ENCODE measurements at places on chromosomes 12 and 14.

DNA sequence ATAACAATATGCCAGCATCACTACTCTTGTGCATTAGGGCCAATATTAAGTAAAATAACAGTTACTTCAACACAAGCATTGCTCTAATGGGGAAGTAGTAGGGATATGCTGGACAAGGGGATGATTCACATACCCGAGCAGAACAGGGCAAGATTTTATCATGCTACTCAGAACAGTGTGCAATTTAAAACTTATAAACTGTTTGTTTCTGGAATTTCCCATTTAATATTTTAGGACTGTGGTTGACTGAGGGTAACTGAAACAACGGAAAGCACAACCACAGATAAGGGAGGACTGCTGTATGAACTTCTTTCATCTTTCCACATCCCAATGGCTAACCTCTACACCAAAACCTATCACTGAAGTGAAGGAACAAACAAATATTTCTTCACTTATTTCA lies 36.8 kb downstream of the SARNP start:
- DNase-seq: no peak

DNA sequence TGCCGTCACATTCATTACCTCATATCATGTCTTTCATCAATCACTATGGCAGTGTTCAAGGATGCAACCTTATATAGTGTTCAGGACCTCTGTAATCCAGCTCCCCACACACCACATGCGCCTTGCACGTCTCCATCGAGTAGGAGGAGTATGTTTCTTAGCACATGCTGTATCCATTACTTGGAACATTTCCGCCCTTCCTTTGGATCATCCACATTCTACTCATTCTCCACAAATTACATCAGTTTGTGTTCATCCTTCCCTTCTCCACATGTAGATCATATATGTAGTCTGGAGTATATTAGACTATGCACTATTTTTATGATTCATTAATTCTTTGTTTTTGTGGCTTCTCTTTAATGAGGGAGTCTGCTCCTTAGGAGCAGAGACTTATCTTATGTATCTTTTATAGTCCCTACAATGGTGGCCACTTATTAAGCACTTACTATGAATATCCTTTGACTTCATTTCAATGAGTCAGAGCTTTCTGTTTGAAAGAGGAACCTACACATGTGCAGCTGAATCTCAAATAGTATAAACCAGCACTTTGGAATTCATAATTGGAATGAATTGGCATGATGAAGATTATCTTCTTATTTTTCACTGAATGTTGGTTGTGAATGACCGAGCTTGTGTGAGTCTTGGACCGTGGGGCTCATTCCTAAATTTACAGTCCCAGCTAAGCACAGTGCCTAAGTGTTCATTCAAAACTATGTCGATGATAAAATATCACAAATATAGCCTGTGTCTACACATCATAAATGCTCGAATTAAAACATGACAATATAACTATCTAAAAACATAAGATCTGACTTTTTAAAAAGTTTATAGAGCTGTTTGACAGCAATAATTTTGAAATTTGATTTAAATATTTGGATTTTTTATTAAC lies 30.2 kb upstream of the NPAS3 start:
- no peak for DNase-seq

- DNase-seq: no peak
Measured at GRCh38 chr14:97074856-97075255, 277.7 kb downstream of the VRK1 start.

- no peak for DNase-seq
Measured at GRCh38 chr12:65881348-65881961, 57.2 kb downstream of the HMGA2 start.

DNA sequence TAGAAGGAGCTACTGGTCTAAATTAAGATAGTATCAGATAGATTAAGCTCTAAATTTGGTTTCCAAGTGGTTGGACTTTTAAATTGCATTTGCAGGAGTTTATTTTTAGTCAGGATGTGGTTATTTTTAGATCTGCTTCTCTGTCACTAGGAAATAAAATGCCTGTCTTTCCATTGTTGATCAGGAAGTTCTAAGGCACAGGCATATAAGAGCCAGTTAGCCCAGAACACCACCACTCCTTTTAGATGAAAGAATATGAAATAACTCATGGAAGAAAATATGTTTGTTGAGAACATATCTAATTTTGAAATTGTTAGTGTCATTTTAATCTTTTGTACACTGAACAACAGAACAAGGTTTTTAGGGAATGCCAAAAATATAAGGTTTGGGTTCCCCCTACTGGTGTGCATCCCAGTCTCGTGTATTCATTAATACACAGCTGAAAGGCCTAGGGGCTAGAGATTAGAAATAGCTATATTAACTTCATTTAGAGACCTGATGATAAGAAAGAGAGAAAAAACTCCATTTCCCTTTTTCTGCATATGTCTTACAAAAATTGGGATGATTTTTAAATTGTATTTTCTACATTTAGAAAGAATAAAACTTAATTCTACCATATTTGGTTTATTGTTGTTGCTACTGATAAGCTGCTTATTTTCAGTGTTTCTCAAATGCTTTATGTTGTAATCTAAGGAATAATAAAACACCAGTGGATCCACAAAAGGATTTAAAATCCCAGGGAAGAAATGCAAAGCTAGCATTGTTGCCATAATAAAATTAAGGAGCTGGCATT lies 67.2 kb downstream of the RIC8B start:
- peak; percentile 43 for DNase-seq

DNA sequence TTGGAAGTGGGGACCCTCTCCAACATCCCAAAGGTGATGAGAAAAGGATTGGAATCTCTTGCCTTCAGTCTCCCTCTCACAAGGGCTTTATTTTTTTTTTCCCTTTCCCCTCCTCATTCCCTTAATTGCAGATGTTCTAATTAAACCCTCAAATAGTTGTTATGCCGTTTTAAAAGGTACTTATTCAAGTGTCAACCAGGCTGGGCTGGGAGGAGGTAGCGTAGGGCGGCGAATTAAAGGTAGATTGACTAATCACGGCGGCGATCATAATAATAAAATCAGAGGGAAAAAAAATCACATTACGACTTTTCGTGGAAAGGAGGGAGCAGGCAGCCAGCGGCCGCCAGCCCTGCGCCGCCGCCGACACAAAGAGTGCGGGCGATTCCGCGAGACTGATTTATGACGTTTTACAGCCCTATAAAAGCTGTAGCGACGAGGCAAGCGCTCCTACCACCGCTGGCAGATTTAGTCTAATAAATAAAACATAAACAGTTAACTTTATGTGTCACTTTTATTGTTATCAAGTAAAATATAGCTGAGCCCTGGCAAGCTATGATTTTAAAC lies 1.7 kb upstream of the HOXC4 start:
- DNase-seq: no peak

DNA sequence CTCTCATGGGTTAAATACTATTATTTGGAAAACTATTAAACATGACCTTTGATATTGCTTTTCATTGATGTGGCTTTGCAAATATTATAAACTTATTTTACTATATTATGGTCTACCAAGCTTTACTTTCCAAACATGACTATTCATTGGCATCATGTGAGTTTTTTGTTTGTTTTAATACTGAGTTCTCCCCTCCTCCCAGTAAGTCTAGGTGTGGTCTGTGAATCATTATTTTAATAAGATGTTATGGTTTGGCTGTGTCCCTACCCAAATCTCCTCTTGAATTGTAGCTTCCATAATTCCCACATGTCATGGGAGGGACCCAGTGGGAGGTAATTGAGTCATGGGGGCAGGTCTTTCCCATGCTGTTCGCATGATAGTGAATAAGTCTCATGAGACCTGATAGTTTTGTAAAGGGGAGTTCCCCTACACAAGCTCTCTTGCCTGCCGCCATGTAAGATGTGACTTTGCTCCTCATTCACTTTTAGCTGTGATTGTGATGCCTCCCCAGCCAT lies 80.0 kb downstream of the BORCS5 start:
- no peak for DNase-seq

GRCh38 chr12:57816001-57816854 lies 2.3 kb downstream of the AVIL start:
- DNase-seq: no peak

DNA sequence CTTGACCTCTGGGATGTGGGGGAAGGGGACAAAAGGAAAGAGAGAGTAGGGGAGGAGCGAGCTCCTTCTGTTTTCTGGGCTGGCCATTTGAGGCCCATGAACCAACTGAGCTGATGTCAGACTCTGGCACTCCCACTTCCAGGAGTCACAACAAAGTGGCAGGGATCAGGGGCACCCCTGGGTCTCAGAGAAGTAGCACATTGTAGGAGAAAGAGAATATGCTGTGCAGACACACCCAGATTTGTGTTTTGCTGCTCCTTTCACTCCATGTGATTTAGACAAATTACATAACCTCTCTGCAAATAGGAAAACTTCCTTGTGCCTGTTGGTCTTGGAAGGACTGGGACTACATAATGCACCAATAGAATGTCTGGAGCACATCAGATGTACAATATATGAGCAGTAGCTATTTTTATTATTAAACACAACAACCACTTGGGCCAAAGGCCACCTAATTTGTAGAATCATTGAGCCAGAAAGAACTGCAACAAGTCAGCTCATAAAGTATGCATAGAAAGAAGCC lies 265.5 kb downstream of the ZFP36L1 start:
- no peak for DNase-seq

DNA sequence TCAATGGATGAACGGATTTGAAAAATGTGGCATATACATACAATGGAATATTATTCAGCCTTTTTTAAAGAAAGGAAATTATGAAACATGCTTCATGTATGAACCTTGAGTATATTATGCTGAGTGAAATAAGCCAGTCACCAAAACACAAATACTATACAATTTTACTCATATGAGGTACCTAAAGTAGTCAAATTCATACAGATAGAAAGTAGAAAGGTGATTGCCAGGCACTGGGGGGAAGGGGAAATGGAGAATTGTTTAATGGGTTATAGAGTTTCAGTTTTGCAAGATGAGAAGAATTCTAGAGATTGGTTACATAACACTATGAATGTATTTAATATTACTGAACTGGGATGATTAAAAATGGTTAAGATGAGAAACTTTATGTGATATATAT lies 171.4 kb downstream of the TMTC3 start:
- no peak for DNase-seq

DNA sequence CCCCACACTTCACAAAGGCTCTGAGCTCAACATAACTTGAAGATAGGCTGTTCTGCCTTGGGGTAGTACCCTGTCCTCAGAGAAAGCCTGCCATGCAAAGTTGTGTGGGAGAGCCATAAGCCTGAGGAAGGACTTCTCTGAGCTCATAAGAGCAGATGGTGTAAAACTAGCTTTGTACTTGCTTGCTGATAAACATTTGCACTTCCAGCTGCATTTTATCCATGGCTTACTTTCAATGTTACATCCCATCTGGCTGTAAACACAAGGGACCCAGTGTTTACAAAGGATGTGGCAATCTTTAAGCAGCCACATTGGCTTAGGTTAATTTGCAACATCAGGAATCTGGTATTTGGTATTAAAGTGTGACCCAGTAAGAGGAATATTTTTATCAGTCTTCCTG lies 258.1 kb downstream of the IPO8 start:
- peak; percentile 34 for DNase-seq

GRCh38 chr12:93614917-93615596 lies 42.6 kb downstream of the SOCS2 start:
- DNase-seq: no peak

DNA sequence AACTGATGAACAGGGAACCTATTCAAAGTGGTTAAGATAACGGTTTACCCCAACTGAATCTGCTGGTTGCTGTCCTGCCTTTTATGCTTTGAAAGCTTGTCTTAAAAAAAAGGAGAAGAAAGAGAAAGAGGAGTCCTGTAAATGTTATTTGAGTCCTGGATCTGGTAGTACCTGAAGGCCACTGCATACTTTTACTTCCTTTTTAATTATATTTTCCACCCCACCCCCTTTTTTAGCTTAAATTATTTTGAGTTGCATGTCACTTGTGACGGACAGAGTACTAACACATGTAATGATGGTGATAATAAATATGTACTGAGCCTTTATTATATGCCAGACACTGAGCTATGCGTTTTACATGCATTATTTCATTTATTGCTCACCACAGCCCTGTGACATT lies 2.5 kb upstream of the AMIGO2 start:
- no peak for DNase-seq

DNA sequence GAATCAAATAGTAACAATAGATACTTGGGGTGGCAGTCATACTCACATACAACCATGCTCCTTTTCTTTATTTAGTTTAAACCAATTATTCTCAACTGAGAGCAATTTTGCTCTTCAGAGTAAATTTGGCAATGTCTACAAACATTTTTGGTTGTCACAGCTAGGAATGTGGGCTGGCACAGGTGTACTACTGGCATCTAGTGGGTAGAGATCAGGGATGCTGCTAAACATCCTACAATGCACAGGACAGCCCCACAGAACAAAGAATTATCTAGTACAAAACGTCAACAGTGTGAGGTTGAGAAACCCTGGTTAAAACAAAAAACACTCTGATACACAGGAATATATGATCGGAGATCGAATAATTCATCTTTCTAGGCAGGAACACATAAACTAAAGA lies 186.5 kb downstream of the NELL2 start:
- no peak for DNase-seq

GRCh38 chr12:39986674-39987073 lies 119.2 kb downstream of the SLC2A13 start:
- no peak for DNase-seq

- no peak for DNase-seq
Measured at GRCh38 chr12:56127485-56127887, 581 bp upstream of the ESYT1 start.

GRCh38 chr12:52575256-52575655 lies 1.6 kb upstream of the KRT74 start:
- DNase-seq: no peak

- DNase-seq: no peak
Measured at GRCh38 chr12:19997656-19998400, 370.5 kb upstream of the PDE3A start.
